Lung microvascular endothelial cell (primary cell): ENCODE measurements at places on chromosomes 16 and 17. TPM values are rescaled to one million over a fixed set of nuclear protein-coding genes. Genes with fewer than 3 reads are reported as not detected.

DNA sequence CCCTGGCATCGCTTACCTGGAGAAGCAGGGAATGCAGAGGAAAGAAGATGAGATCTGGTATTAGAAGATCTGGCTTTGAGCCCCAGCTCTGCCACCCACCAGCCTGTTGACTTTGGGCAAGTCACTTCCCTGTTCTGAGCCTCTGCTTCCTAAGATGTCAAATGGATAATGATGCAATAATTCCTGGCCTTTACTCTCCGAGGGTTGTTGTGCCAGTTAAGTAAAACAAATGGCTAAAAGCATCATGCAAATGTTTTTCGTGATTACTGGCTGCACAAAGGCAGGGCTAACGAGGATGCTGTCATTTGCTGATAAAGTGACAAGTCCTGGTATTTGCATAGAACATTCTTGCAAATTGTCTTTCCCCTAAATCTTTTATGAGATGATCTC, 1.3 kb upstream of the ZNF821 start:
- no peak for DNase-seq

DNA sequence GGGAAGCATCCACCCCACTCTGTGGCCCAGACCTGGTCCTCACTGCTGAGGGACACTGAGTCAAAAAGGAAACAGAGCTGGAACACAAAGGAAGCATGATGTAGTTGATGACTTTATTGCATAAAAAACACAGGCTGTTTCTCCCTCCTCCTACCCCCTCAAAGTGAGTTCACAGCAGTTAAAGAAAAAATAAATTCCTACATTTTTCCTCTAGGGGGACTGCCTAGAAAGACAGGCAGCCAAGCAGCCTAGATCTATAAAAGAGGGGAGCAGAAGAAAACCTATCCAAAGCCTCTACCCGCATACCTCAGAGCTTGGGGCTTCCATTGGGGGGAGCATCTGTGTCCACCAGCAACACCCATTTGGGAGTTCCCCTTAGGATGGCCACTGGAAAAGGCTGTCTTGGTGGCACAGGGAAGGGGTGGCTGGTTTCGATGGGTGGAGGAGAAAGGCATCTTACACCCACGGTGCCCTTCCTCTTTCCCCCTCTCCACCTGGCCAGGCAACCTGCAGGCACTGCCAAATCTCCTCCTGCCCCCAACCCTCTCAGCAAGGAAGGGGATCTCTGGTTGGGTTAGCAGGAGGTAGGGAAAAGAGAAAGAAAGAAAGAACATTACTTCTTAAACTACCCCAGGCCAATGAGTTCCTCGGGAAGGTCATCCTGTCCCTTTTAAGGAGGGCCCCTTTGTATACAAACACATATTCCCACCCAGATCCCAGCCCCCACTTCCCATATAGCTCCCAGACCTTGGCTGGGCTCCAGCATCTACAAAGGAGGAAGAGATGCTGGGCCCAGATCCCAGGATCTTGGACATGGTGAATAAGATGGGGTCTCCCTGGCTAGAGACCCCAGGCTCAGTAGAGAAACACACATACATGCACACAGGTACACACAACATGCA, 4.0 kb upstream of the SCRN2 start:
- DNase-seq, result no peak

DNA sequence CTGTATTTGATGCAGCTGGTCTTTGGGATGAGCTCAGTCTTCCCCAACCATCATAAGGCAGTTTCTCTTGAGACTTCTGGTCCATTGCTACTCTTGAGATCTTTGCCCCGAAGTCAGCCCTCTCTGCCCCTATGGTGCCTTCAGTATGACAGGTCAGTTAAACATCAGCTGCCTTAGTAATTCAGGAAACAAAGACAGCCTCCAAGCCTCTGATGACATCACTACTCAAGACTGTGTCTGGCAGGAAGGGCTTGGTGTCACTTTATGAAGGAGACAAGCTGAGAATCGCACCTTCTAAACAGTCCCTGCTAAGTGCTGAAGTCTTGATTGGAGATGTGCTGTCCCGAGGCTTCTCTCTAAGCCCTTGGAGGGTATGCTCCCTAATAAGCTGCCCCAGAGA, 104.9 kb upstream of the TBX2 start:
- DNase-seq, result no peak

DNA sequence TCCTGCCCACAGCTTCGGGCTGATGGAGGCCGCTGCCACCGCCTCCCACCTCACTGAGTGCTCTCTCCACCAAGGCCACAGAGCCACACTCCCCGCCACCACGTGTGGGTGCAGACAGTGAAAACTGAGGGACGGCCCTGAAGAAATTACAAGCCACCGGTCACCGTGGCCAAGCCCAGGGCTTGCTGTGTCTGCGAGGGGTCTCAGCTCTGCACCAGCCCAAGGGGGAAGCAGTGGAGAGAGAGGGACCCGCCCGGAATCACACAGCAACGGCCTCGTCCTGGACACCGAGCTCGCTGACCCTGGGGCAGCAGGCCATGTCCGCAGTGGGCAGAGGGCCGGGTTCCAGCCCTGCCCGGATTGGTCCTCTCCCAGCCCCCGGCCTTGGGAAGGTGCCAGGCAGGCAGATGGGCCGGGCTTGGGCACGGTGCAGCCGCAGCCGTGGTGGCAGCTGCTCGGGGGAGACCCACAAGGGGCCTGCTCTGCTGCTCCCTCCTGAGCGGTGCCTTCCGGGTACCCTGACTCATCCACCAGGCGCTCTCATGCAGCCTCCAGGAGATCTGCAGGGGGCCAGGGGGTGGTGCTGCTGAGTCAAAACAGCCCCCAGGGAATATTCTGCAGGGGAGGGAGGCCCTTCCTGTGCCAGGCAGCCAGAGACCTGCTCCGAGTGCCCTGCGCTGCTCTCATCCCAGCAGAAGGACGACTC, 52.0 kb downstream of the CBFA2T3 start:
- peak; percentile 72 for DNase-seq

The DHRS7C gene
- total RNA-seq, result not detected in 2 replicates

DNA sequence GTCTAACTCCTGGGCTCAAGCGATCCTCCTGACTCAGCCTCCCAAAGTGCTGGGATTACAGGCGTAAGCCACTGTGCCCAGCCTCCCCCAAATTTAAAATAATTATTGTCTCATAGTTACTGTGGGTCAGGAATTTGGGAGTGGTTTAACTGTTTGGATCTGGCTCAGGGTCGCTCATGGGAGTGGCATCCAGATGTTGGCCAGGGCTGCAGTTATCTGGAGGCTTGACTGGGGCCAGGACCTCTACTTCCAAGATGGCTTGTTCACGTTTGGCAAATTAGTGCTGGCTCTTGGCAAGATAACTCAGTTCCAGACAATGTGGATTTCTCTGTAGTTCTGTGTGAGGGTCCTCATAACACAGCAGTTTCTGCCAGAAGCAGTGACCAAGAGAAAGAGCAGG, 8.0 kb downstream of the TEN1 start:
- no peak for DNase-seq

The CD68 gene
- 0.40 and 0.44 TPM in 2 replicates for total RNA-seq

DNA sequence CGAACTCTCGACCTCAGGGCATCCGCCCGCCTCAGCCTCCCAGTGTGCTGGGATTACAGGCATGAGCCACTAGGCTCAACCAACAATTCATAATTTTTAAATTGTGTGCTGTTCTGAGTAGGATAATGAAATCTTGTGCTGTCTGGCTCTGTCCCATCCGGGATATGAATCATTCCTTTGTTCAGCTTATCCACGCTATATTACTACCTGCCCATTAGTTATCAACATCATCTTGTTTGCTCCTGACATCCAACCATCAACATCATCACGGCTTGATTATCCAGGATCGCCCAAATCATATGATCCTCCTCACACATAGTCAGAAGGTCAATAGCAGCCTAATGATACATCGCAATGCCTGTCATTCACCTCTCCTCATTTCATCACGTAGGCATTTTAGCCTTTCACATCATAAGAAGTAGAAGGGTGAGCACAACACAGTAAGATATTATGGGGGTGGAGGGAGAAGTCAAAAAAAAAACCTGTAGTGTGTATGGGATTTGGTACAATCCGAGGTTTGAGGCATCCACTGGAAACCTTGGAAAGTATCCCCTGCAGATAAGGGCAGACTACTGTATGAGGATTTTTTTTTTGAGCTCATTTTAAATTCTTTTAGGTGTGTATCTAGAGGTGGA, 77.0 kb upstream of the SIAH1 start:
- DNase-seq, result peak; percentile 55

- DNase-seq, result peak; percentile 23
These were observed 102.3 kb downstream of the FOXL1 start for GRCh38 chr16:86680661-86681030.

The HEXIM2 gene
- total RNA-seq, result 2.6 and 3.1 TPM in 2 replicates

The TP53 gene
- total RNA-seq, result 27.8 and 37.0 TPM in 2 replicates

The SHPK gene
- 12.0 and 15.7 TPM in 2 replicates for total RNA-seq

DNA sequence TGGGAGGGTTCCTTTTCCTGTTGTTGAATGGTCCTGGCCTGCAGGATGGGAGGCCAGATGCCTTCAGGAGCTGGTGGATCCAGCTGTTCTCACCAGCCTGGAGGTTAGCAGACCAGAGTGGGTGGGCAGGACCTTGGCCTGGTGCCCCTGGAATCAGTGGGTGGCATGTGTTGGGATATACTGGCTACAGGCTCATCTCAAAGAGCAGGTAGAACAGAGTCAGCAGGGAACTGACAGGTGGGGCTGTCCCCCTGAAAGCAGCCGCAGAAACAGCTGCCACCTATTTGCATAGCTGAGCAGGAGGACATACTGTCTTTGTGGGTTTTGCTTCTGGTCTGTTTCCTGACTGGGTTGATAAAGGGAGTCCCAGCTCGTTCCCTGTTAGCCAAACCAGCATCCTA, 144.1 kb downstream of the RAB11FIP4 start:
- no peak for DNase-seq

The TBC1D3B gene
- 0.44 and 0.99 TPM in 2 replicates for total RNA-seq

DNA sequence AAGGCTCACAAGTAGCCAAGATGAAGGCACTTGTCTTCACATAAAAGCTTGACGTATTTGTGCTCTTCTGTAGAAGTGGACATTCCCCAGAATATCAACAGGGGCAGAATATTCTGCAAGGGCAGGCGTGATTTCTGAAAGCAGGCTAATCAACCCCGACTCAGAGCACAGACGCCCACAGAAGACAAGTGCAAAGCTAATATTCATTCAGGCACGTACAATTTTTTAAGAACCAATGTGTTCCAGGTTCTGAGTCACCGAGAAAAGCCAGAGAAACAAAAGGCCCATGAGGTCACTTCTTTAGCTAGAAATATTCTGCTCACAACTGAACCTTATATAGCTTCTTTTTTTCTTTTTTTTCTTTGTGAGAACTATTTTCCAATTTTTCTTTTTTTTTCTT, 121.6 kb downstream of the DNAH9 start:
- no peak for DNase-seq

GRCh38 chr16:454397-454940, 29.0 kb downstream of the RAB11FIP3 start:
- no peak for DNase-seq

The KIF2B gene
- not detected in 2 replicates for total RNA-seq

DNA sequence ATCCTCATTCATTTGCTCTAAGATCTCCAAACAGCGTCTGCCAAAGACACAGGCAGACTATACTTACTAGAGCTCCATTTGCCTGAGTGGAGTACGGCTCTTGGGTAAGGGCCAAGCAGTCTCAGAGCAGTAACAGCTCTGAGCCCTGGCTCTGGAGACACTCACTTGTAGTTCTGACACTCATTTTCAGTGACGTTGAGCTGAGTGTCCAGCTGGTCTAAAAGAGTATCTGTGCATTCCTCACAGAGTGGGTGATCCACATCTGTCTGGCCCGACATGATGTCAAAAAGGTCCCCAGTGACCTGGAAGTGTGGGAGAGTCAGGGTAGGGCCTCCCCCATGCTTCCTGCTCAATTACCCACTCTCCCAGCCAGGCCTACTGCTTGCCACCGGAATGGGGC, 5.7 kb downstream of the BECN1 start:
- no peak for DNase-seq

The GINS3 gene
- total RNA-seq, result 5.2 and 6.3 TPM in 2 replicates

DNA sequence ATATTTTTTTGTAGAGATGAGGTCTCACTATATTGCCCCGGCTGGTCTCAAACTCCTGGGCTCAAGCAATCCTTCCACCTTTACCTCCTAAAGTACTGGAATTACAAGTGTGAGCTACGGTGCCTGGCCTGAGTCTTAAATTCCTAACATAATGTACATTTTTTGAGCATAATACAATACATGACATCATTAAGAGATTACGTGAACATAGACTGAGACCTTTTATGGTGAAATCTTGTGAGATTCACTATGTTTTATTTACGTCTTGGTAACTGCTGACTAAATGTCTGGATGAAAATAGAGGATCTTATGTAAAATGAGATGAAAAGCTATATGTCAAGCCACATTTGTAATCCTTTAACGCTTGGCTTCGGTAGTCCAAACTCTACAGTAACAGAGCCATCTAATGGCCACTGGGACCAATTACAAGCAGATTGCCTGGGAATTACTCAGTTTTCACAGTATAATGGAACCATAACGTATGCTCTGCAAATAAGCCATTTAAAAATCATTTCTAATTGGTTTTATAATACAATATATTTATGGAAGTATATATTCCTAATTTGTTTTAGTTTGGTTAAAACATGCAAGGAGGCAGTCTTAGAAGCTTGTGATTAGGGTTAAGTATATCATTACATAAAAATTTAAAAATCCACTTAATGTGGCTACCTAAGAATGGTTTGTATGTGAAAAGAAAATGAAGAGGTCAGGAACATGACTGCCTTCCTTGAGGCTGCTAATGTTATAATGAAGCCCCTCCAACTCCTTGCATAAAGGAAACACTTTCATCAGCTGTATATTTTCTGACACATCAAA, 8.1 kb upstream of the EFCAB13 start:
- DNase-seq, result peak; percentile 85
